Stimulated activated naive CD8-positive, alpha-beta T cell treated with anti-CD3 and anti-CD28 coated beads, Interleukin-15, amount 100 ng/mL, for 72 hours (primary cell): ENCODE measurements at places on chromosomes 16 and 17.

DNA sequence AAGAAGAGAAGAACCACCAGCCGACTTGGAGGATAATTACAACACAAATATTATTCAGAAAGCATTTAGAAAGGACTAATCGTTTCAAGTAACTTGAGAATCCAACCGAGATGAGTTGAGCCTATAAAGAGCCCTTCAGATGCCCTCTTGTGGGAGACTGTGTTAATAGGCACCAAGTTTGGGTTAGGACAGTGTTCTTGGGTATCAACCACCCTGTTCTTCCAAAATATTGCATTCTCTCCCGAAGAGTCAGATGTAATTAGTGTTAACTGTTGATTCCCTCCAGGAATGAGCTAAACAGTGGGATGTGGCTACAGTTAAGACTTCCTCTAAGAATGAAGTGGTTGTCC is 87.8 kb upstream of the NOL11 start:
- no peak for DNase-seq

GRCh38 chr17:68301438-68301959 is 10.2 kb downstream of the ARSG start:
- no peak for DNase-seq

DNA sequence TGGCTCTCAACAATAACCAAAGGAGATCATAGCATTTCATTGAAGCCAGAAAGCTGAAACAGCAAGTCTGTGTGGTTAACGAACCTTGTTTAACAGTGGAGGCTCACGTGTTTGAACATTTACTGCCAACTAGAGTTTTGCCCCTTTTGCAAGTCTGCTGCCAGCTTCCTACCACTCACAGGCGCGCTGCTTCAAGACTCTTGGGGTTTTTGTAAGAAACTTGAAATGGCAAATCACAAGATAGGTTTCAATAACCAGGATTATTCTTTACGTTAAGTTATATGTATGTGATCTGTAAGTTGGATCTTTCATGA is 1.2 kb downstream of the SNTB2 start:
- DNase-seq: no peak

- no peak for DNase-seq
Measured at GRCh38 chr17:70499067-70499786, 329.9 kb downstream of the KCNJ2 start.

DNA sequence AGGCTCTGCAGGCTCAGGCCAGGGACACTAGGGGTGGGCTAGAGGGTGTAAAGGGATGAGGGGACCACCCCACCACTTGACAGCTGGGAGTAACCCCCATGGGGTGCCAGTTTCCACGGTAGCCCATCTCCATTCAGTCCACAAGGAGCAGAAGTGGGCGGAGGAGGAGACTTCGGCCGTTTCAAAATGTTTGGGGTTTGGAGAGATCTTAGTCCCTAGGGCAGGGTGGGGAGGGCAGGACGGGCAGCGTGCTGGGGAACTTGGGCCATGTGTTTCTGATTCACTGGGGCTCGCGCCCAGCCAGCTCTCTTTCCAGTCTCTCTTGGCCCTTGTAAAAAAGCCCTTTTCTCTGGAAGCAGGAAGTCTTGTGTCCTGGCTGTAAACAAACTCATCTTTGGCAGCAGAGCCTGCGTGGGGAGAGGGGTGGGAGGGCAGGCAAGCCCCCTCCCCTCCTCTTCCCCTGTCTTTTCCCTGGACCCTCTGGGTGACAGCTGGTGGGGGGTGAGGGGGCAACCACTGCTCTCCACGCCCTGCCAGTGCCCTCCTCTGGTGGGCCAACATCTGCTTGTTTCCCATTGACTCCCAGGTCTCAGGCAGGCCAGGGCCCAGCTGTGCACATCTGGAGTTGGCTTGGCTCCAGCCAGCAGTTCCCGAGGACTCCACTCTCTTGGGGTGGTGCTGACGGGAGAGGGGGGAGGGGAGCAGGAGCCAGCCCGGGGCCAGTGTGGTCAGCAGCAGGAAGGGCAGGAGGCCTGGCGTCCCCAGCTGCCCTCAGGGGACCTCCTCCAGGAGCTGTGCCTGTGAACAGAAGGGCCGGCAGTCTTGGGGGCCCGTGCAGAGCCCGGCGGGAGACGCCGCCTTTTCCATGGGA is 8.1 kb downstream of the CYGB start:
- no peak for DNase-seq

GRCh38 chr17:64547319-64547718 is 40.5 kb downstream of the CEP95 start:
- DNase-seq: no peak

- no peak for DNase-seq
Measured at GRCh38 chr16:12767897-12768296, 35.8 kb downstream of the CPPED1 start.
